Neural progenitor cell (in vitro differentiated cells): ENCODE measurements at places on chromosomes 2 and 18. TPM values are rescaled to one million over a fixed set of nuclear protein-coding genes. Genes with fewer than 3 reads are reported as not detected.

DNA sequence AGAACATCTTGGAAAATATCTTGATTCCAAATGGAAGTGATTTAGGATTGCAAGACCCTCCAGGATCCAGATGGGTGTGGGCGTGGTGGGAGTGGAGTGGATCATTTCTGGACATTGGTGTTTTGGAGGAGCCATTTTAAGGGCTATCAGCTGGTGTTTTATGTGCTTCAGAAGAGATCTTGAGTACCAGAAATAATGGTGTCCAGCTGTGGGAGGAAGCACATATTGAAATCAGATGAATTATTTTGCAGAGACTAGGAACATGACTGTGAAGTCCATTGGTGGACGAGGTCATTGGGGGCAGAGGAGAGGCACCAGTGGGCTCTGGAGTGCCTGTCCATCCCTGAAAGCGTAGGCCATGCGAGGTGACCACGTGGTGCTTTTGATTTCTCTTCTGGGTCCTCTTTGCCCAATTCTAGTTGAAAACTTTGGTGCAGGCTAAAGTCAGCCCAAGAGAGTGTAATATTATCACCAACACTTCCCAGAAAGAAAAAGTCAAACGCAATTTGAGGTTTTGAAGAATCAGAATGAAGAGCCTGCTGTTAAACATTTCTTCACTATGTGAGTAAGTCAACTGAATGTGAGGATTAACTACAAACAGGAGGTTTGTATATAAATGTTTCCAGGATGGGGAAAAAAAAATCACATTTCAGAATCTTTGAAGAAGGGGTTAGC lies 31.6 kb downstream of the RNF144A start:
- DNase-seq: no peak

DNA sequence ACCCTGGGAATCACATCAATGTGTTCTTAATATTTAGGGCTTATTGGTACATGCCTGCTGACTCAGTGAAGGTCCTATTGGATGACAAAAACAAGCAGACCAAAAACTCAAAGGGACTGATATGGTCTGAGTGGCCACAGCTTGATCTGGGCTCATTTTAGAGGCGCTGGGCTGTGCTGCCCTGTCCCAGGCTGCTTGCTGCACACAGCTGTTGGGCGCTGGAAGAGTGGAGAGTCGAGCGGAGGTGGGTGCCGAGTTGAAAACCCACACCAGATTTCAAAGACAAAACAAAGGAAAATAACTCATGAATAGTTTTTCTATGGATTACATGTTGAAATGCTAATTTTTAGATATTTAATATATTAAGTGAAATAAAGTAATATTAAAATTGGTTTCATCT lies 68.5 kb downstream of the LONRF2 start:
- DNase-seq: no peak

DNA sequence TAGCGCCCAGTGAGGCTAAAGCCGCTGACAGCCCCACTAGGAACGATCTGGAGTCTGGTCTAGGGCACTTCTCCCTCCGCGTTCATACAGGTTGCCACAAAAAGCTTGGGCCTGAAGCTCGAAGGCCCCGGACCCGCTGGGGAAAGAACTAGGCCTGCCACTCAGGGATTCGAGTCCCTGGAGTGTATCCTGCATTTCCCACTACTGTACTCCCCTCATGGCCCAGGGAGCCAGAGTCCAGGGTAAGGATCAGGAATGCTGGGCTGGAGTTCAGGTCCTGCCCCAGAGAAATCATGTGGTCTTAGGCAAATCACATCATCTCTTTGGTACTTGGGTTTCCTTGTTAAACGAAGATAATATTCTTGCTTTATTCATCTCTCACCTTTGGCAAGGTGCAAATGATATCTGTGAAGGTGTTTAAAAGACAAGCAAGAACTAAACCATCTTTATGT lies 1.4 kb upstream of the ZFP36L2 start:
- no peak for DNase-seq

The NLRC4 gene
- not detected in 2 replicates for total RNA-seq

DNA sequence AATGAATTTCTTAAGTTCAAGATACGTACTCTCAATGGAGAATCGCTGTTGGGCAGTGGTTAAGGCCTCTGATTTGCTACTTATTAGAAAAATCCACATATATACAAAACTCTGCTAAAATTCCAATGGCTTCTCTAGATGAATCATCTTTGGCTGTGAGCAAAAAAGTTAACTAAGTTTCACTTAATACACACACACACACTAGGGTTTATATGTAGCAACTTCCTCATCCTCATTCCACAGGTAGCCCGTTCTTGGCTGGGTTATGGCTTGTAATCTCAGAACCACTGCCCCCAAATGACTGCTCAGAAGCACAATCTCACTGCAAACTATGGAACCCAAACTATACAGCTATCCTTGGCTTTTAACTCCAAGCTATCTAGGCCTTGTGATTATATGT lies 99.7 kb downstream of the SMAD2 start:
- DNase-seq: no peak

The LYG1 gene
- 0.53 and 2.1 TPM in 2 replicates for total RNA-seq

GRCh38 chr2:181095486-181095885 lies 115.1 kb downstream of the UBE2E3 start:
- no peak for DNase-seq

The MRPL30 gene
- 67.9 and 110 TPM in 2 replicates for total RNA-seq

DNA sequence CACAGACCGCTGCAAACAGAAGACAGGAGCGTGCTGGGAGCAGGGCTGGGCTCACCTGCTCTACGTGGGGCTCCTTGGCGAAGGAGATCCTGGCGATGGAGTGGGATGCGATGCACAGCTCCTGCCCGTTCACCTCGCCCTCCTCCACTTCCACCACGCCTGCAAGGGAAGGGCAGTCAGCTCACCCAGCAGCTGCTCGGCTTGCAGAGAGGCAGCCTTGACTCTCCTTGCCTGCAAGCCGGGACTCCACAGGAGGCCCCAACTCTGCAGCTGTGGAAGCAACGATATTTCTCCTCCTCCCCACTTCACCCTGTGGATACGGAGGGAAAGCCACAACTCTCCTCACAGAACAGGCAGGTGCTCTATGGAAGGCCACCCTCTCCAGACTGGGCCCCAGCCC lies 35.1 kb downstream of the THAP4 start:
- DNase-seq: no peak
